Fibroblast of upper back skin (primary cell): ENCODE measurements at places on chromosomes 2 and 18.

GRCh38 chr18:32174719-32175118 lies 15.1 kb upstream of the MEP1B start:
- no peak for DNase-seq

DNA sequence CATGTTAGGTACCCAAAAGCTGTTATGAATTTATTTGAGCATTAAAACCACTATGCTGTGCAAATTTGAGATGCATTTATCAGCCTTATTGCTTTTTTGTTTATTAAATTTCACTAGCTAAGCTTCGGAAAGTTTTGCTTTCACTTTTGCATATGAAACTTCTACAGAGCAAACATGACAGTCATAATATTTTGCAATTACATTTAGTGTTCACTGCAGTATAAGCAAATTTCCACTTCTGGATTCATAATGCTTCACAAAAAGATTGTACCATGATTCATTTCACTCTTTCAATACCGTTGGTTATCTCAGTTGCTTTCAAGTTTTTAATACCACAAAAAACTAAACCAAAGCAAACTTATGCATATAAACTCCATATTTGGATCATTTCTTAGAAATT lies 228.7 kb upstream of the SLC8A1 start:
- no peak for DNase-seq

- peak; percentile 22 for DNase-seq
Measured at GRCh38 chr2:241049739-241050623, 51.6 kb downstream of the SNED1 start.

GRCh38 chr2:205708231-205708631 lies 25.9 kb downstream of the NRP2 start:
- DNase-seq, result peak; percentile 75
